Hypothalamus (tissue), 51 donors: ENCODE measurements at places on chromosomes 12 and 14.

- no peak for DNase-seq
These were observed 9.2 kb upstream of the PNMA1 start for GRCh38 chr14:73723406-73723796.

- no peak for DNase-seq
These were observed 2.9 kb downstream of the SLC15A4 start for GRCh38 chr12:128820723-128821432.

DNA sequence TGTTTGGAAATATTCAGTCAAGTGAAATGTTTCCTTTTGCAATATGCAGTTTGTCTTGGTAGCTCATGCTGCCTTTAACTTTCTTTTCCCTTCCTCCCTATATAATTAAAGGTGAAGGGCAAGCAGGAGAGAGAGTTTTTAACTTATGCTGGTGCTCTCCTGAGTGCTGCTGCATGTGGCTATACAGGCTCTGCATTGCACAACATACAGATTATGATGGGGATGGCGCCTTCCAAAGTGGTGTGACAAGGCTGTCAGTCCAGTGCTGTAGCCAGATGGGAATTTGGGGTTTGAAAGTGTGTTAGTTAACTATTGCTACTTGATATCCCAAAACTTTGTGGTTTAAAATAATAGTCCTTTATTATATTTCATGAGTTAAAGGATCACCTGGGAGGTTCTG lies 199.0 kb downstream of the ATP23 start:
- no peak for DNase-seq

- no peak for DNase-seq
These were observed 4.7 kb downstream of the B3GNT4 start for GRCh38 chr12:122208073-122208820.

DNA sequence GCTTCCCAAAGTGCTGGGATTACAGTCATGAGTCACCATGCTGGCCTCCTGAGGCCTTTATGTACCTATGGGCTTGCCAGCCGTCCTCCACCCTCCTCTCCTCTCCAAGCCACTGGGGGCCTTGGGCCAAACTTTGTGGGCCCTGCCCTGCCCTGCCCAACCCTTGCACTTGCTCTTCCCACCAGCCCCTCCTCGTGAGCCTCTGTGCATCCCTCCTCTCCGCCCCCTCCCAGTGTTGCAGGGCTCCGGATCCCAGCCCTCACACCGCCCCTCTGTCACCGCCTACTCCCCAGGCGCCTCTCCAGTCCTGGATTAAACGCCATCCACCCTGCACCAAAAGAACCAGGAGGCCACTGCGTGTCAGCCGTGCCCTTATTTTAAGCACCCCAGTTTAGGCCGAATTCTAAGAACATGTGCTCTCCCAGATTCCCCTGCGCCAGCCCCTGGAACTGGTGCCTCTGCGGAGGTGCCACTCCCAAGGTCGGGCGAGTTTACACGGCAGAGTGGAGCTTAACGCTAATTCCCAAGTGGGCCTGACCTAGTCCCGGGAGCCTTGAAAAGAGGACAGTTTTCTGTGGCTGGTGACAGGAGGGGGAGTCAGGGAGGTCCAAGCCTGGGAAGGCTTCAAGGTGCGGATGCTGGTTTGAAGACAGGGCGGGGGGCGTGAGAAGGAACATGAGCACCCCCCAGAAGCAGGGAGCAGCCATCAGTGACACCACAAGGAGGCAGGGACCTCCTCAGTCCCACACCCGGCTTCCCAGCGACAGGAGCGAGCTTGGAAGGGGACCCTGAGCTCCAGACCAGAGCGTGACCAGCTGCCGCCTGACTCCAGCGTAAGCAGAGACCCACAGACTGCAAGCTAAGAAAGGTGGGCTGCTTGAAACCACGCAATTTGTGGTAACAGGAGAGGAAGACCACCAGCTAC lies 21.2 kb upstream of the CDCA4 start:
- DNase-seq = no peak

- DNase-seq = no peak
These were observed 205.8 kb upstream of the SLC16A7 start for GRCh38 chr12:59389968-59390576.
